ENCODE measurements at places on chromosomes 2 and 18.

DNA sequence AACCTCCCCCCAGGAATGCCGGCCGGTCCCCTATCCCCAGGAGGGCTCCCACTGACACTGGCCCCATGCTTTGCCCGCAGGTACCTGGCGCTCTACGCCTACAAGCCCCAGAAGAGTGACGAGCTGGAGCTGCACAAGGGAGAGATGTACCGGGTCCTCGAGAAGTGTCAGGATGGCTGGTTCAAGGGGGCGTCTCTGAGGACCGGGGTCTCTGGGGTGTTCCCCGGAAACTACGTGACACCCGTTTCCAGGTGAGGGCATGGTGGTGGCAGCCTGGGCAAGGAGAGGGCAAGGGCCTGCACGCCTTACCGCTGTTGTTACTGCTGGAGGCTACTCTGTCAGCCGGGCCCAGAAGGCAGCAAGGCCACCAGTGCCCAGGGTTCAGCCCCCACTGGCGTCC, 181.3 kb downstream of the SEPTIN10 start:
- DNase-seq = no peak

- DNase-seq = no peak
These were observed 100.5 kb upstream of the MEIS1 start for GRCh38 chr2:66334237-66335029.

GRCh38 chr2:6054161-6054671, 362.0 kb downstream of the SOX11 start:
- no peak for DNase-seq

GRCh38 chr2:135473567-135473966, 57.5 kb downstream of the ZRANB3 start:
- peak; percentile 12 for DNase-seq

GRCh38 chr2:164620873-164621763, at the start of gene GRB14:
TSS of gene GRB14 (minus strand) at chr2:164621482. CDS start at chr2:164621309, 173 bp downstream.
- DNase-seq = peak; percentile 39

- no peak for DNase-seq
These were observed 151.7 kb upstream of the KLF7 start for GRCh38 chr2:207317378-207317984.

GRCh38 chr2:139438478-139438877, 658.3 kb upstream of the NXPH2 start:
- DNase-seq = no peak

DNA sequence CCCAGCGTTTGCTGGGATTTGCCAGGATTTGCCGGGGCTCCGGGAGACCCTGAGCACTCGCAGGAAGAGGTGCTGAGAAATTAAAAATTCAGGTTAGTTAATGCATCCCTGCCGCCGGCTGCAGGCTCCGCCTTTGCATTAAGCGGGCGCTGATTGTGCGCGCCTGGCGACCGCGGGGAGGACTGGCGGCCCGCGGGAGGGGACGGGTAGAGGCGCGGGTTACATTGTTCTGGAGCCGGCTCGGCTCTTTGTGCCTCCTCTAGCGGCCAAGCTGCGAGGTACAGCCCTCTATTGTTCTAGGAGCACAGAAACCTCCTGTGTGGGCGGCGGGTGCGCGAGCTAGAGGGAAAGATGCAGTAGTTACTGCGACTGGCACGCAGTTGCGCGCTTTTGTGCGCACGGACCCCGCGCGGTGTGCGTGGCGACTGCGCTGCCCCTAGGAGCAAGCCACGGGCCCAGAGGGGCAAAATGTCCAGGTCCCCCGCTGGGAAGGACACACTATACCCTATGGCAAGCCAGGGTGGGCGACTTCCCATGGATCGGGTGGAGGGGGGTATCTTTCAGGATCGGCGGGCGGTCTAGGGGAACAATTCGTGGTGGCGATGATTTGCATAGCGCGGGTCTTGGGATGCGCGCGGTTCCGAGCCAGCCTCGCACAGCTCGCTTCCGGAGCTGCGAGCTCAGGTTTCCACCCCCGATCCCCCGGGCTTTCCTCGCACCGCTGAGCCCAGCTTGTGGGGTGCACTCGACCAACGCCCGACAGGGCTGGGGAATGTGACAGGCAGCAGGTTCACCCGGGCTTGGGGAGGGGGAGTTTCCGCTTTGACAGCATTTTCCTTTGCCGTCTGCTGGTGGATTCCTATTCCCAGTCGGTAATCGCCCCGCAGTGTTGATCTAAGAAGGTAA, 2.8 kb downstream of the ONECUT2 start:
- DNase-seq = peak; percentile 85

GRCh38 chr2:79622508-79622907, 109.7 kb downstream of the CTNNA2 start:
- DNase-seq = no peak

DNA sequence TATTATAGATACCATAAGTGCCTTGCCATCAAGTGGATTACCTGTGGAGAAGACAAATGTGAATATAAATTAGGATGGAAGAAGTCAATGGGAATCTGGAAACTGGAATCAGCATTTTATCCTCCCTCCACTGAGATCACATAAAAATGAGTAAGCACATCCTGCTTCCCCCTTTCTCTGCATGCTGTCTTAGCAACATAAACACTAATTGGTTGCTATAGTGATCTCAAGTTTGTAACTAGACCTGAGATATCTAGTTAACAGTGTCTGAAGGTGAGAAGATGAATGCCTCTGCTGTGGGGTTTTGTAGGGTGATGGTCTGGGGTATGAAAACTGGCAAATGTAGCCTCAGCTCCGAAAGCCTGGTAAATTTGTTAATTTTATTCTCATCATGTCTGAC, 1357.5 kb upstream of the CELF4 start:
- no peak for DNase-seq

DNA sequence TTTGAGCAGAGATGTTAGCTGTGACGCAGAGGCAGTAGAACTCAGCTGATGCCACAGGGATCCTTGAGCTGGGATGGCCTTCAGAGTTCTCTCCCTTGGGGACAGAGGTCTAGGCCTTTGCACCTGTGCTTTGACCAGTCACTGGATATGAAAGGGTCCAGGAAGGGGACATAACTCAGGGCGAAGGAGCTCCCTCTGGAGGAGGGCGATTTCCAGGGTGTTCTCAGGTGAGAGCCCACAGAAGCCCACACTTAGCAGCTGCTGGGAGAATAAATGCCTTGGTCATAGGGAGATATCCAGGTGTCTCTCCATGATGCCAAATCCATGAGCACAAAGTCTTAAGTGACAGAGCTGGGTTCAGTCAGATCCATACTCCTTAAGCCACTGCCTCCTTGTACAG, 369.2 kb downstream of the NYAP2 start:
- DNase-seq = no peak

DNA sequence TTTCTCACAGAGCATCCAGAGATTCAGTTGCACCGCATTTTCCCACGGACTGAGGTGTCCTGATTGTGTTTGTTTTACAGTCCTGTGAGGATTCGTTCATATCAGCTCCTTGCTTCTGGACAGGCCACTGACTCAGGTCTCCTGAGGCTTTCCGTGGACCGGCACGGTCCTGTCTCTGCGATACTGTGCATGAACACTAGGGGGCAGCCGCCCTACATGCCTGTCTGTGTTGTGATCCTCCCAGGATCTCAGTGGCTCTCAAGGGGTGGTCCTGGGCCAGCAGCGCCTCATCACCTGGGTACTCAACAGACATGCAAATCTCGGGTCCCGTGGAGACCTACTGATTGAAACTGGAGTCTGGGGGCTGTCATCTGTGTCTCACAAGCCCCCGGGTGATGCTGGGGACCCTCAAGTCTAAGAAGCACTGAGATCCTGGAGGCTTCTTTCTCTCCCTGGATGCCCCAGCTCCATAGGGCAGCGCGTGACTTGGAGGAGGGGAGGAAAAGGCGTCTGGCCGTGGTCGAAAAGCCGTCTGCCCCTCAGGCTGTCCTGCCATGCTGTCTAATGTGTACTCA, 28.9 kb downstream of the IL1R2 start:
- peak; percentile 91 for DNase-seq

GRCh38 chr2:135694711-135695110, 46.9 kb upstream of the UBXN4 start:
- DNase-seq = no peak

GRCh38 chr2:165624470-165624800, 154.9 kb downstream of the CSRNP3 start:
- no peak for DNase-seq

GRCh38 chr2:164032995-164033394, 297.2 kb upstream of the FIGN start:
- no peak for DNase-seq

DNA sequence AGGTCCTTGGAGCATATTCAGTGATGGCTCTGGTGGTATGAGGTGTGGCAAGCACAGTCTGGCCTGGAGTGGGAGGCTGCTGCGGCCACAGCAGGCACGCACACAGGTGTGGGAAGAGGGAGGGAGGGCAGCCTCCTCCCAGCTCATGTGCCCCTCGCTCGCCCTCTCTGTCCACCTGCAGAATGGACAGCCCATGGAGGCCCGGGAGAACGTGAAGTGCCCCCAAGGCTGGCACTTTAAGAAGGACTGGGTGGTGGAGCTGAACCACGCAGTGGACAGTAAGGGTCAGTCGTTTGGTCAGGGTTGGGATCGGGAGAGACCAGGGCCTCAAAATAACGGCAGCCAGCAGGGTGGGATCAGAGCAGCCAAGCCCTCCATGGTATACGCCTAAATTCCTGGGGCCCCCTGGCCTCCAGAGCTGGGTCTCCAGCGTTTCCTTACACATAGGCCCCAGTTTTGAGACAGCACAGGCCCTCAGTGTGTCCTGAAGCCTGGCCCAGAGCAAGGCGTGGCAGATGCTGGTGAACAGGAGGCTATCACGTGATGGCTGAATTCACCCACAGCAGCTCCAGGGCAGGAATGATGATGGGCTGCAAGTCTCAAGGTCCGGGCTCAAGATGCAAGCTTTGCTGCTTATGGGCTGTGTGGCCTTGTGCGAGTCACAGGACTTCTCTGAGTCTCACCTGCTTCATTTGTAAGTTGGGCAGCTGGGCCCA, 47.9 kb downstream of the FER1L5 start:
- DNase-seq = no peak

GRCh38 chr2:84741182-84741822, 139.6 kb downstream of the TRABD2A start:
- no peak for DNase-seq

DNA sequence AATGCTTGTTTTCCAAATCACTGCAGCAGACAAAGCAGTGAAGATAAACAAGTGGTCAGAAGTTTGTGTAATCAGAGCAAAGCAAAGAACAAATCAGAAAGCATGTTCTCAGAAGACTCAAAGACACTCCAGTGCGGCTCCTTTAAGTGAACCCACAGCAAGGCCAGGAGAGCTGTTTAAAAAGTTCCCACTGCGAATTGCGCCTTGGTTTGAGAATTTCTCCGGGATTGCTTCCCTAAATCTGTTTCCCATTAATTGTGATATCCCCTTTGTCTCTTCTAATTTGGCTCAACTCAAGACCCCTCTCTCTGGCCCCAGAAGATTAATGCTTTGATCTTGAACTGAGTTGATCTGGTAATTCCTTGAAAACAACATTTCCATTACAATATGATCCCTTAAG, 122.4 kb upstream of the BCL2L11 start:
- no peak for DNase-seq

- no peak for DNase-seq
These were observed 85.4 kb upstream of the EML6 start for GRCh38 chr2:54638103-54638502.

GRCh38 chr2:73088703-73089102, 17.2 kb upstream of the SFXN5 start:
- DNase-seq = no peak

GRCh38 chr2:80255918-80256781, 48.4 kb downstream of the LRRTM1 start:
- peak; percentile 7 for DNase-seq

GRCh38 chr2:189933041-189933440, 129.5 kb downstream of the MSTN start:
- no peak for DNase-seq

- DNase-seq = no peak
These were observed 108.4 kb downstream of the CAMKMT start for GRCh38 chr2:44470151-44470550.

- DNase-seq = no peak
These were observed 37.6 kb downstream of the CCBE1 start for GRCh38 chr18:59659508-59660170.

DNA sequence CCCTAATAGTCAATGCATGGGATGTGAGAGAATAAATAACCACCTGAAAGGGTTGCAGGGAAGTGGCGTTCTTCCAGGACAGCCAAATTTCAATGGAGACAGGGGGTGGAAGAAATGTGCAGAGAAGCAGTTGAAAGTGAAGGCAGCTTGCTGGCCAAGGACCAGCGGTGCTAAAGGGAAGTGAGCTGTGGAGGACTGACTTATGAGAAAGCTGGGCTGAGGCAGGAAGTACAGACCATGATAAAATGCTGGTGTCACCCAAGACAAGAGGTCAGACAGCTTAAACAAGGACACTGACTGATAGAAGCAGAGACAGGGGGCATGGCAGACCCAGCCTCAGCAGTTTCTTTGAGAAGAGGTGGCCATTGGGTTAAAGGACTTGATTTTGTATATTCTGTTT, 106.7 kb downstream of the DTNB start:
- DNase-seq = no peak

DNA sequence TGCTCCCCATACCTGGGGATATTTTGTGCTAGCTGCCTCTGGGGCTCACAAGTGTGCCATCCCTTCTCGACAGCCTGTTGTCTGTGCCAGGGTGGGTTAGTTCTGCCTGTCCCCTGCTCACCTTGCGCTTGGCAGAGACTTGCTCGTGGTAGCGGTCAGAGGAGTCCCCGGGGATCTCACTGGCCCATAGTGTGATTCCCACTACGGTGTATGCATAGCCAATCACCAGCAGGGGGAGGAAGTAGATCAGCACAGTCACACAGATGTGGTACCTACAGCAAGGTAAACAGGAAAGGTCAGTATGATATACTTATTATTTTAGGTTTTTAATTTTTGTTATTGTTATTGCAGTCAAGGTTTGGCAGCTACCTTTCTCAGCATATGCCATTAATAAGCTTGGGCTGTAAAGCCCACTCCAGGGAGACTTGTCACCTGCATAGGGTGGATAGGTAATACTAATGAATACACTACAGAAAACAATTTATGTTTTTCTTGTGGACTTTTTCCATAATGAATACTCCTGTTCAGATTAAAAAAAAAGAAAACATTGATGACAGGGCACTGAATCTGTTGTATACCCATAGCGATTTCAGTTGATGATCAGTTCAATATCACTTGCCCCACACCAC, 95.2 kb downstream of the POLE4 start:
- peak; percentile 47 for DNase-seq

DNA sequence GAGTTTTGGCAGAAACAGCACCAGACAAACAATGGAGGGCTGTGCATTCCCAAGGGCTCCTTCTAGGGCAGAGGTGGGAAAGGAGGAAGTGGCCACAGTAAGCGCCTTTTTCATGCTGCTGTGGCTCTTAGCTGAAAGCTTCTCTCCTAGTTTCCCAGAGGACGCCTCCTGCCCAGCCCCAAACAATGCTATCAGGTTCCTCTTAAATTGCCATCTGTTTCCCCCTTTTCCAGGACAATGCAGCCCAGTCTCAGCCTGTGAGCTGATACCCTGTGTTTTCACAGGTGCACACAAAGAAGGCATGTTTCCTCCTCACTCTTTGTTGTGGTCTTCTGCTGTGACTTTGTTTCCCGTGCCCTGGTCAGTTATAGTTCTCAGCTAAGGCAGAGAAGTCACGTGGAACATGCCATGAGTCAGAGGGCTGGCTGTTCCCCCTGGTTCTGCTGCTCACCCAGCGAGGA, 5.4 kb upstream of the FAM124B start:
- DNase-seq = peak; percentile 72

GRCh38 chr2:105112345-105112744, 74.5 kb downstream of the MRPS9 start:
- DNase-seq = no peak
